Left hindlimb (tissue), 1 donor: ENCODE measurements at places on chromosomes 16 and 17.

GRCh38 chr16:84916178-84916577 is 95.2 kb downstream of the ZDHHC7 start:
- no peak for DNase-seq

DNA sequence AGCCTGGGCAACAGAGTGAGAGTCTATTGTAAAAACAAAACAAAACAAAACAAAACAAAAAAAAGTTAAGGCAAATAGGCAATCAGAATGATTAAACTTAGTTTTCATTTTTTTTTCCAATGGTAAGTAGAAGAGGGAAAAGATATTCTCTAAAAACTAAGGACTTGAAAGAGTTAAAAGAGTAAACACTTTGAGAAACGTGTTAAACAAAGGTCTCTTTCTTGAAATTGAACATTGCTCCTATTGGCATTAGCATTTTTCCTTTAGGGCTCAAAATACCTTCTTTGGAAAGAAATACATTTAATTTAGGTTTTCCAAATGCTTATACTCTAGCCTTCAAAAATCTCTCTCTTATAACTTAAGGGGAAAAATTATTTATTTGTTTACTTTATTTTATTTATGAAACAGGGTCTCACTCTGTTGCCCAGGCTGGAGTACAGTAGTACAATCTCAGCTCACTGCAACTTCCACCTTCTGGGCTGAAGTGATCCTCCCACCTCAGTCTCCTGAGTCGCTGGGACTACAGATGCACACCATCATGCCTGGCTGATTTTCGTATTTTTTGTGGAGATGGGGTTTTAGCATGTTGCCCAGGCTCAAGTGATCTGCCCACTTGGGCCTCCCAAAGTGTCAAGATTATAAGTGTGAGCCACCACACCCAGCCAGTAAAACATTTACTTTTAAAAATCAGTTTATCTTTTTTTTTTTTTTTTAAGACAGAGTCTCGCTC is 44.7 kb upstream of the VPS4A start:
- no peak for DNase-seq

- DNase-seq, result no peak
Observed at GRCh38 chr17:51289696-51290111, 29.4 kb downstream of the UTP18 start.

DNA sequence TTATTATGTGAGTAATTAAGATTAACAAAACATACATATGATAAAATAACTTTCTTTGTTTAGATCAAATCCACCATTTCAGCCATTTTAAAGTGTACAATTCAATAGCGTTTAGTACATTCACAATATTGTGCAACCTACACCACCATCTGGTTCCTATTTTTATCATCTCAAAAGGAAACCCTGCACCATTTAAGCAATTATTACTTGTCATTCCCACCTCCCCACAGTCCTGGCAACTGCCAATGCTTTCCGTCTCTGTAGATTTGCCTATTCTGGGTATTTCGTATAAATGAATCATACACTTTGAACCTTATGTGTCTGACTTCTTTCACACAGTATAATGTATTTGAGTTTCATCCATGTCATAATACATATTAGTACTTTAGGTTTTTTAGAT is 162.5 kb upstream of the CNTNAP4 start:
- no peak for DNase-seq

DNA sequence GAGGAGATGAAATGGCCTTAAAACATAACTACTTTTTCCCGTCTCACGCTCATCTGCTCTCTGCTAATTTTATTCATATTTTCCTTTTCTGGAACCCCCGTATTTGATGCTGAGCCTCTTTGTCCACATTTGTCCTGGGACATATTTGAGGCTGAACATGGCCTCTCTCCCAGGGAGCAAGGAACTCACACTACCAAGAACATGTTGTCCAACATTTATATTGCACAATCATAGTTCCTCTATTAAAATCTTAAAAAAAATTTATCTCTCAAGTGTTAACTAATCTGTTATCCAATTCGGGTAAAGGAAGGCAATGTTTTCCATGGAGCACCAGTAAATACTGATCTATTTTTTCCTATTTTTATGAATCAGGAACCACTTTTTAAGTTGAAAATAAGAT is 60.2 kb downstream of the CMC2 start:
- DNase-seq, result no peak

DNA sequence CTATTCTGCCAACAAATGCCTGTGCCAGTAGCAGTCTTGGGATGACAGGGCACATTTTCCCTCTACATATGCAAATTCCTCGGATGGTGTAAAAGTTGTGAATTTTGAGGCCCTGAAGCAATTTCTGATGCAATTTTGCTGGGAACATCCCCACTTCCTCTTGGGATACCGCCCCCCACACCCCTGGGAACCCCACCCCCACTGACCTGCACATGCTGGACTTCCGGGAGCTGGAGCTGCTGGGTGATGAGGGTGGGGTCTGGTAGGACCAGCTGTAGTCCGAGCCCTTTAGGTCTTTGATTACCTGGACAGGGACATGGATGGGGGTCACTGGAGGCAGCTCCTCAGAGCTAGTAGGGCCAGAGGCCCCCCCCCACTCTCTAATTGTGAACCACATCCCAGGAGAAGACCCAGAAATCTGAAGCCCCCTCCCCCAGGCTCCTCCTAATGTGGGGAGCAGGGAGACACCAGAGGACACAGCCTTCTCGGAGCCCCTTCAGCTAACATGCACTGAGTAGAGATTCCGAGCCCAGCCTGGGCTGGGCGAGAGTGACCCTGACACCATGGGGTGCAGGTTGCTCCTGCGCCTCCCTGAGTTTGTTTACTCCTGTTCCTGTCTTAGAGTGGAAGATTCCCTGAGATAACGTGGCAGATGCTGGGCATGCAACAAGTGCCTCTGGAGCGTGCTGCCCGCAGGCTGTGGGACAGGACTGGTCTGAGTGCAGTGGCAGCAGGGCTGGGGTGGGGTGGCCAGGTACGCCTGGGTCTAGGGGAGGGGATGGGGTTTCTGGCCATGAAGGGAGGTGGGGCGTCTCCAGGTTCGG is 9.0 kb downstream of the MTSS2 start:
- peak; percentile 28 for DNase-seq

GRCh38 chr17:71334048-71334751 is 786.6 kb upstream of the SOX9 start:
- DNase-seq, result no peak

DNA sequence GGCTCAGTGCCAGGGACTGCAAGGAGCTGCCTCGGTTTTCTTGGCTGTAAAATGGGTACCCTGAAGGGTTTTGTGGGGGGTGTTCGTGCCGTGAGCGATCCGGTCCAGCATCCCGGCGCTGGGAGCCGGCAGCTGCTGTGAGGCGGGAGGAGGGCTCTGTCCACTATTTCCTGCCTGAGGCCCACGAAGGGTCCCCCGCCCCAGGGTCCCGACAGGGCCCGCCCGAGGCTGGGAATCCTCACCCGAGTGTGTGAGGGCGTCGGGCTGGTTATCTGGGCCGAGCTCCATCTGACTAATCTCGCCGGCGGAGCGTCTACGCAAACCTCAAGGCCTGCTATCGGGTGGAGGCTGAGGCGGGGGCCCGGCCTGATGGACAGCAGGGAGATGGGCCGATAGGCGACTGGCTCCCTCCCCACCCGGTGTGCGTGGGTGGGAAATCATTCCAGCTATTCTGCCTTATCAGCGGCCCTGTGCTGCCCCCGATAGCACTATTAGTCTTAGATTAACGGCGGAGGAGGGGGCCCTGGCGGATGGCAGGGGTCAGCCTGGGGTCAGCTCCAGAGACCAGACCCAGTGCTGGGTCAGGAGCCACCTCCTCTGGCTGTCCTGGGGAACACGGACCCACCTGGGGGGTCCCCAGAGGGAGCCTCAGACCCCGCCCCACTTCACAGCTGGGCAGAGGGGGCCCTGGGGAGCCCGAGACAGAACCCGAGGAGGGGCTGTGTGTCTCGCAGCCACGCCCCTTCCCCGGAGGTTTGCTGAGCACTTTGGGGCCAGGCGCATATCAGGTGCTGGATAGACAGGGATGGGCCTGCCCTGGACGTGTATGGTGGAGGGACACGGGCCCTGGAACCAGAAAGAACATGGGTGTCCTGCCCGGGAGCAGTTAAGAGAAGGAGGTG is 44.7 kb downstream of the ZFPM1 start:
- no peak for DNase-seq

DNA sequence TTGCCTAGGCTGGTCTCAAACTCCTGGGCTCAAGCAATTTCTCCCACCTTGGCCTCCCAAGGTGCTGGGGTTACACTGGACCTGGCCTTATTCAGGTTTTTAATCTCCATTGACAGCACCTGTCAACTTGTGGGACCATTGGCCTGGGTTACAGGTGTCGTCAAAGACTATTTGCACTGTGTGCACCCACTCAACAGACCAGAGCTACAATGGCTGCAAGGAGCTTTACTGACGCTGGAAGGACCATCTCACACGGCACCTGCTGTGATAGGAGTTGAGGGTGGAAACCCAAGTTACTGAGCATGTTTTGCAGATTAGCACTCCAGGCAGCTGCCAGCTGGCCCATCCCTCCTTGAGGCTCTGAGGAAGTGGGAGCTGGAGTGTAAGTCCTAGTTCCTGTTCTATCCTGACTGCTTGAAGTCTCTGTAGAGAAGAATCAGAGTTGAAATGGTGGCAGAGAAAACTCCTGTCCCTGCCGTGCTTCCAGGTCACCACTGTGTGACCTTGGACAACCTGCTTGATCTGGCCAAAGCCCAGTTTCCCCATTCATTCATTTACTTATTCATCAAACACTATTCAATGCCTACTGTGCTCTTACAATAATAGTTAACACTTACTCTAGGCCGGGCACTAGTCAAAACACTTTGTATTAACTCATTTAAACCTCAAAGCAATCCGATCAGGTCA is 42.4 kb upstream of the LONP2 start:
- DNase-seq, result no peak
